Activated naive CD8-positive, alpha-beta T cell treated with anti-CD3 and anti-CD28 coated beads, Interleukin-2, amount 10 ng/mL, durations not matched to agents 7 days and 5 days (primary cell): ENCODE measurements at places on chromosomes 1 and 21. TPM values are rescaled to one million over a fixed set of nuclear protein-coding genes. Genes with fewer than 3 reads are reported as not detected.
A peak's percentile ranks its signal among the peaks of the same experiment; 100 is the strongest.

The DISC1 gene
- 11.2 TPM for total RNA-seq

GRCh38 chr1:183598386-183598785, 8.1 kb upstream of the NCF2 start:
- DNase-seq = no peak

- no peak for DNase-seq
Measured at GRCh38 chr1:155226910-155227260, 18.4 kb downstream of the MTX1 start.

DNA sequence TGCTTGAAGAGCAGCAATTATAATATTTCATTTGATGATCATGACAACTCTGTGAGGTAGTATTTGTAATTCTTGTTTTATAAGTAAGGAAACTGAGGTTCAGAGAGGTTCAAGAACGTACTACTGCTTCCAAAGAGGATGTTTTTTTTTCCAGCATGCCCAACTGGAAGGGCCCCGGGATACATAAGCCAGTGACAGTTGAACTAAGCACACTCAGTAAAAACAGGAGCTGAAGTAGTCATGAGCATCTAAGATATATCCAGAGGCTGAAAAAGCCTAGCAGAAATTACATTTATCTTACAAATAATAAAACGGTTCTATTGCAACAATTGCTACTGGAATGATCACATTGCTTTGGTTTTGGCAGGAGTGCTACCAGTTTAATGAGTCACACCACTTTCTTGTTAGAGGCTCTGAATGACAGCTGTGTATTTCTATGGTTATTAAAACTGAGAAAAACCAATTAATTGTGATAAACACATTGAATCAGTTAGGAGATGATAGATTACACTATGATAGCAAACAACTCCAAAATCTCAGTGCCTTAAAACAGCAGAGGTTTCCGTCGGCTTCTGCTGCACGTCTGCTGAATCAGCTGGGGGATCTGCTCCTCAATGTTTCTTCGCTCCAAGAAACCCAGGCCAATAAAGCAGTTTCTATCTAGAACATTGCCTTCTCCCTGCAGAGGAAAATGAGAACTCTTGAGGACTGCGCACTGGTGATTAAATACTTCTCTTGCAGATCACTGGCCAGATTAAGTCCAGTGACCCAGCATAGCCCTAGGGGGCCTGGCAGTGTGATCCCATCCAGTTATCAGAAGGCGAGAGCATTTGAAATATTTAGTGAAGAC, 522.7 kb downstream of the PLPP3 start:
- DNase-seq = no peak

The SRGAP2 gene
- total RNA-seq = 83.8 TPM

GRCh38 chr1:228316589-228317387, 89.8 kb downstream of the TRIM11 start:
- DNase-seq = peak; percentile 15

DNA sequence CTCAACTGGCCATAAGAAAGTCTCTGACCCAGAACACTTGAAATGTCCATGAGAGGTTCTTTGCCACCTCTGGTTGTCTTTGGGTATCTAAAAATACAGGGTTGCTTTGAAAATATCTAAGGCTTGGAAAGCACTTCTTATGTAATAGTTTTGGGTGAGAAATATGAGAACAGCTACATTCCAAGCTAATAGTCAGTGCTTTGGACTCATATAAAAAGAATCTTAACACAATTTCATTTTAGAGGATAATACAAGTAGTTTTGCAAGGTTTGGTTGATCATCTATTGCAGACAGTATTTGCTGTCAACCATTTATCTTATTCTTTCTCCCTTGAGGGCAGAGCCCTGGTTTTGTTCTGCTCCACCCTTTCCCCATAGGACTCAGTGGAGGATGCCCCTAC, 207.5 kb downstream of the KCNK2 start:
- DNase-seq = no peak

GRCh38 chr1:234495231-234495990, 16.4 kb upstream of the TARBP1 start:
- DNase-seq = no peak

DNA sequence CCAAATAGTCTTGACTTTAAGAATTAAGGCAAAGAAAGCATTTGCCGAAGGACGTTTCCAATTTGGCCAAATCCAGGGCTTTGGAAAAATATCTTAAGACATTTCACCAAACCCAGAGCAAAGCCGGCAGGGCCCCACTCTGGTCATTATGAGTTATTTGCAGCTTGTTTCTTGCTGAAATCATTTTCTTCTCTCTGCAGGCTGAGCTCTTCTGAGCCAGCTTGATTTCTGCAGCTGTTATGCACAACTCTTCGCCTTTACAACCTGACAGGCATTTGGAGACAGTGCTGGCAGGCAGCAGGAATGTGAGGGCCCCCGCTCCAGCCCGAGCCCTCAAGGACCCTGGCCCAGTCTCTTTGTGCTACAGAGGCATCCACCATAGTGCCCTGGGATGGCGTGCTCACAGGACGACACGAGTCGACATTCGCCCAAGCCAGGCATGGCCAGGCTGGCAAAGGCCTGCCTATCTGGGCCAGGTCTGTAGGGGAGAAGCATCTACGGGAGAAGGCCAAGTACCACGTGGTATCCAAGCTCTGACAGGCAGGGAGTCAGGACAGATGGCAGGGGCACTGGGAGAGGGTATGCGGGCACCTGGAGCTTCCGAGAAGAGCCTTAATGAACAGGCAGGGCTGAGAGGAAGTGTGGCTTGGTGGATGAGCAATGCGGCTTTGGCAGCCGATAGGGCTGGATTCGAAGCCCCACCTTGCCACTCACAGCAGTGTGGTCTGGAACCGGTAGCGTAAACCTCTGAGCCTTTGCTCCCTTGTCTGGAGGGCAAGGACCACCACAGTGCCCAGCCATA, 32.3 kb downstream of the SYF2 start:
- DNase-seq = no peak

GRCh38 chr1:229024528-229025130, 246.3 kb upstream of the RAB4A start:
- DNase-seq = no peak

DNA sequence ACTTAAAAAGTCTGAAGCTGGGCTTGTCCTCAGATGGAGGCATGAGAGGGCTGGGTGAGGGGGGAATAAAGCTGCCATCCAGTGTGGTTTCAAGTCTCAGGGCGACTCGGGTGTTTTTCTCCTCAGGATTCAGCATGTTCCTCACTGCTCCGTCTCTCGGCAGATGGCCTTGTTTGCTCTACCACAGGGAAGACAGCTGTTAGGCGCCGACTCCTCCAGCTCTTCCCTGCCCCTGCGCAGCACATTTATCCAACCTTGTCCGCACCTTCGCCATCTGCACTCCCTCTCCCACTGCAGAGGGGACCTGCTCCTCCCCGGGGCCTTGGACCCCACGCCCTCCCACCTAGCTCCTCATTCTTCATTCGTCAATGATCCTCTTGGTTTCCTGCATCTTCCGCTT, 16.6 kb upstream of the S100A11 start:
- DNase-seq = no peak

The KPRP gene
- total RNA-seq = not detected

- DNase-seq = no peak
Measured at GRCh38 chr1:199931666-199932377, 95.7 kb upstream of the NR5A2 start.

The FOXO6 gene
- not detected for total RNA-seq
